GDM1 (cell line): ENCODE measurements at places on chromosomes 6 and 20.
A peak's percentile ranks its signal among the peaks of the same experiment; 100 is the strongest.

DNA sequence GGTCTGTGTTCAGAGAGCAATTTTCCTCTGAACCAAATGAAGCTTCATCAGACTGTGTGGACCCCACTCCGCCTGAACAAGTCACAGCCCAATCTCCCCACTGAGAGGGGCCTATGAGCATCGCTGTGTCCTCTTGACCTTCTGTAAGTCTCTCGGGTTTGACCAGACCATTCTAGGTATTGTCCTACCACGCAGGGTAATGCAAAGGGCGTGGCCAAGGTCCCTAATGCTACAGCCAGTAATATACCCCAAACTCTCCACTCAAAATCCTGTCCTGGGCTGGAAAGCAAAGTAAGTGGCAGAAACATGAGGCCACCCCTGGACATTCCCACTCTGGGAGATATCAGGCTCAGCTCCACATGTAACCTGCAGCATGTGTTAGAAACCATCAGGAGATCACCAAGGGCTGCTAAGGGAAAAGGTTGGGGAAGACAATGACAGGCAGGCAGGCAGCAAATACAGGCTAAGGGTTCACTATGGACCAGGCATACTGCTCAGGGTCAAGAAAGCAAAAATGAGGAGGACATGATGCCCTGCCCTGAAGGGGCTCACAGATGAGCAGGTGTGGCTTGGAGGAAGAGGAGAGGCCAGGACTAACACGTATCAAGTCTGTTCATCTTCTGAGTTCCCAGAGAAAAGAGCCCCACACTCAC is 33.4 kb downstream of the MRPL14 start:
- no peak for DNase-seq

DNA sequence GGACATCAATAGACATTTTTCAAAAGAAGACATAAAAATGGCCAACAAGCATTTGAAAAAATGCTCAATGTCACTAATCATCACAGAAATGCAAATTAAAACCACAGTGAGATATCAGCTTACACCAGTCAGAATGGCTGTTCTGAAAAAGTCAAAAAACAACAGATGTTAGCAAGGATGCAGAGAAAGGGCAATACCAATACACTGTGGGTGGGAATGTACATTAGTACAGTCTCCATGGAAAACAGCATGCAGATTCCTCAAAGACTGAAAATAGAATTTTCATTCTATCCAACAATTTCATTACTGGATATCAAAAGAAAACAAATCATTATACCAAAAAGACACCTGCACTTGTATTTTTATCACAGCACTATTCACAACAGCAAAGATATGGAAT is 85.3 kb downstream of the DCDC2 start:
- no peak for DNase-seq

- DNase-seq, result no peak
Observed at GRCh38 chr6:157637941-157638662, 184.9 kb upstream of the SNX9 start.

DNA sequence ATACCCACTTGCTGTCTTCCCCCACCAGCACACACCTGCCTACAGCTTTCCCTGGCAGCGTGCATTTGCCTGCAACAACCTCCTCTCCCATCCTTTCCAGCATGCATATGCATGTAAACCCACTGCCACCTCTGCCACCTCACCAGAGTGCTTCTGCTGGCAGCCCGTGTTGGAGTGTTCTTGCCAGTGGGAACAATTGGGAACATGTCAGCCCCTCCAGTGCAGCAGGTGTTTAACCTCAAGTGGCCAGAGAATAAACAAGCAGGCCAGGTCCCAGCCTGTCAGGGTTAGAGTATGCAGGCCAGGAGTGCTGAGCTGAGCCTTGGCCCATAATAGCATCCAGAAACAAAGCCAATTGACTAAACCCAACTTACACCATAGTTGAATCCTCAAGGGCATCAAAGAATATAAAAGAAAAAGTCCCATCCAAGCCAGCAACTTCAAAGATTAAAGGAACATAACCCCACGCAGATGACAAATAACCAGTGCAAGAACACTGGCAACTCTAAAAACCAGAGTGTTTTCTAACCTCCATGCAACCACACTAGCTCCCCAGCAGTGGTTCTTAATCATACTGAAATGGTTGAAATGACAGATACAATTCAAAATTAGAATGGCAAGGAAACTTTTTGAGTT is 1212.1 kb upstream of the CITED2 start:
- no peak for DNase-seq

- no peak for DNase-seq
Observed at GRCh38 chr6:148414836-148415235, 72.2 kb downstream of the SASH1 start.

- no peak for DNase-seq
Observed at GRCh38 chr20:13469262-13469661, 169.5 kb downstream of the TASP1 start.

- no peak for DNase-seq
Observed at GRCh38 chr6:56541030-56541600, 101.6 kb downstream of the DST start.

DNA sequence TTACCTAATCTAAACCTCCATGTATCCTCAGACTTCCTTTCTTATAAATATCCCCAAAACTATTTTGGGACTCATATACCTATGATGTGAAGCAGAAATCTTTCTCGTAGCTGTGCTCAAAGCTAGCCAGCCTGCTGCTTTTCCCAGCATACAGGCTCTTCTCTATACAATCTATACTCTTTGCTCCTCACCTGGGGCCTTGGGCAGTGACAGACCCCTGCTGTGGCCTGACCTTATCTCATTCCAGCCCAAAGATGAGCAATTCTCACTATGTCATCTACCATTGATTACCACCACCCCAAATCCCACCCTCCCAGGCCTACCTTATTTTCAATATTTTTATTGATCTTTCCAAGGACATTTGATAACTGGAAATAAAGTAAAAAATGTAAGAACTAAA is 83.2 kb upstream of the FBXL4 start:
- DNase-seq, result no peak

- no peak for DNase-seq
Observed at GRCh38 chr6:16216501-16217155, 21.8 kb upstream of the GMPR start.

DNA sequence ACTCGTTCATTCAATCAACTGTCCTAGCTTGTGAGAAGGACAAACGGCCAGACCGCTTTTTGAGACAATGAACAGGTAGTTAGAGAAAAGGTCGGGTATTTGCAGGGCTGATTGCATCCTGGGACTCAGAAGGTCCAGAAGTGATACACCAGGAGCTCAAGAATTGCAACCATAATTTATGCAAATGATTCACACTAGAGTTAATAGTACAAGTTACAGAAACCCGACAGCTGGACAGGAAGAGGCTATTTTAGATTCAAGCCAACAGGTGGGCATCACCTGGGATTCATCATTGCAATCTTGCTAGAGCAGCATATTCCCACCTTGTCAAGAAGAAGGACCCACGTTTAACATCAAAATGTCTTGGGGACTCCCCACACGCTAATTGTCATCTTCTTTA is 83.5 kb downstream of the TNFAIP3 start:
- DNase-seq, result no peak

DNA sequence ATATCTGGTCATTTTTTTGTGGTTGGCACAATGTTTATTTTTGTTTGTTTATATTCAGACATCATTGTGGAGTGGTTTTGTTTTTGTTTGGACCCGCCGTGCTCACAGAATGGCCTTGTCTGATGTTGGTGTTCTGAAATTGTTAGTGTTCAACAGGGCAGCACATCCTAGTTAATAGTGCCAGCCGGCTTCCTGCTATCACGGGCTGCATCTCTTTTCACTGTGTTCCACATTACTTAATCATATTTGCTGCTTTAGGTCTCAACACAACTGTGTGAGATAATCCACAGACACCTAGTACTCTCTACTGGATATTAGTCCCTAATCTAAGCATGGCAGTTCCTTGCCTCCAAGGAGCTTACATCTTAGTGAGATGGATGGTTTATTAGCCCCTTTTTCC is 2.8 kb upstream of the EIF2S2 start:
- no peak for DNase-seq

- DNase-seq, result no peak
Observed at GRCh38 chr6:147479857-147480256, 28.6 kb upstream of the SAMD5 start.

GRCh38 chr6:122322824-122323223 is 76.6 kb upstream of the HSF2 start:
- no peak for DNase-seq

DNA sequence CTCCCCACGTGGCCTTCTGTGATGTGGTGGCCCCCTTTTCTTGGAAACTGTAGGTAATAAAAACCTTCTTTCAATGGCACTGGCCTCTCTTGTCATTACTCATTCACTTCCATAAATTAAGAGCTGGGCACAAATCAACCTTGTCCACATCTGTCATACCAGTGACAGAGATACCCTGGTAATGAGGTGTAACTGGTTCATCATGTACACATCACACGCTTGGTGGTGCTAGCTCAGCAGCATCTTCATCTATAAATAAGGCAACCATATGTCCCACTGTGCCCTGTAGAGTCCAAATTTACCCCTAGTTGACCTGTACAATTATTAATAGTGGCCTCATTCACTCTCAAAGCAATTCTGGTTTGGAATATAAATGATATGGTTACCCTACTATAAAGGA is 245.6 kb downstream of the HIVEP2 start:
- DNase-seq, result no peak

- no peak for DNase-seq
Observed at GRCh38 chr6:53960311-53960710, 150.9 kb upstream of the MLIP start.

DNA sequence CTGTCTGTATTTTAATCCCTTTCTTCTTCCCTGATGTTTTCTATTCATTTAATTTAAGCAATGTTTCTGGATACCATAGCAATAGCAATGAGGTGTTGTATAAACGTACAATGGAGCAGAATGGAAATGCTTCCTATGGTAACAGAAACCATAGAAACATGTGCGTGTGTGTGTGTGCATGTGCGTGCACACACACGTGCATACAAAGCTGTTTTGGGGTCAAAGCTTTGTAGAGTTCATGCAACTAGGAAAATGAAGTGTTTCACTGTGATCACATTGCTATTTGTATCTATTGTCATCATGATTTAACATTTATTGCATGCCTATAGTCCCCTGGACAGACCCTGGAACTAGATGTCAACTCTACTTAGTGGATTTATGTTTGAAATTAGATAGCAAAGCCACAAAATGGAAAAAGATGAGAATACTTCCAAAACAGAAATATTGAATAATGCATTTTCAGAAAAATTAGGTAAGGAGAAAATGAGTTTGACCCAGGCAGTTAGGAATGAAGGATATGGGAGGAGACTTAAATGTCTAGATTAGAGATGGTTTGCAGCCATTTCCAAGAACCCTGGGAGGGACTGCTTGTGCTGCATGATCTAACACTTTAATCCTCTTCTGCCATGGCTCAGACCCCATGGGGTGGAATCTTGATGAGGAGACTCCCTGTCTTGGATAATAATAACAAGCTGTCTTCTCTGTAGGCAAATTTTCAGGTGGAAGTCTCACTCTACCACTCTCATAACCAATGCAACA is 124.4 kb downstream of the TRMT11 start:
- no peak for DNase-seq

- DNase-seq, result peak; percentile 1
Observed at GRCh38 chr6:97186416-97186999, 96.5 kb downstream of the MMS22L start.

GRCh38 chr6:135920689-135921088 is 69.2 kb downstream of the PDE7B start:
- no peak for DNase-seq

GRCh38 chr20:51428401-51429143 is 113.9 kb downstream of the NFATC2 start:
- DNase-seq, result no peak

- DNase-seq, result no peak
Observed at GRCh38 chr20:48329676-48330664, 497.8 kb downstream of the PREX1 start.

DNA sequence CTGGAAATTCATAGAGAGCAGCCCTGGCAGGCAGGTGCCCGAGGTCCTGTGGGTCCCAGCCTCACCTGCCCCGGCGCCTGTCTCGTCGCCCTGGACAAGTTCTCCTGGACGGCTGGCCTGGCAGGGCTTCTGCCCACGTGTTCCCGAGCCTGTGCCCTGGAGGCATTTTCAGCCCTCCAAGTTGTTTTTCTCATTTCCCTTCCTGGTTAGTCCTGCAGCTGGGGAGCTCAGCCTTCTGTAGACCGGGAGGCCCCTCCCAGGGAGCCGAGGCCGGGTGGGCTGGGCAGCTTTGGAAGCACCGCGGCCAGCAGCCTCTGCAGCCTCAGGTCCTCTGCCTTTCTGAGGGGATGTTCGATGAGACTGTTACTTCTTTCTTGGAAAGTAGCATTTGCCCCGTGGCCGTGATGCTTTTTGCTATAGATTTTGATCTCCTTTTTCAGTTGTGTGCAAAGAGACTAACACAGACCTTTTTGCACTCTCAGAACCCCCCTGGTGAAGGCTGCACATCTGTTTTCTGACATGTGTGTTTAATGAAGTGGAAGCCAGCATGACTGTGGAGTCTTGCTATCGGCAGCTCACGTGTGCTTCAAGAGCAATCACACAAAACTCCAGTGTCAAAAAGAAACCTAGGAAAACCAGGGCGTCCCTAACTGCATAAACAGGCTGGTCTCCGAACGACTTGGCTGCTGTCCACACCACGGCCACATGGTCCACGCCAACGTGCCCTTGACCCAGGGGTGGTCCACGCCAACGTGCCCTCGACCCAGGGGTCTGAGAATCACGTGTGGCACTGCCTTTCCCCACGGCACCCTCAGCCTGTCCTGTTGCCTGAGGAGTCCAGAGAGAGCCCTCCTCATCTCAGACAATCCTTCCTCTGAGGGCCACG is 207.5 kb downstream of the SMOC2 start:
- DNase-seq, result no peak

- DNase-seq, result no peak
Observed at GRCh38 chr20:49603209-49603627, 35.3 kb upstream of the PTGIS start.

DNA sequence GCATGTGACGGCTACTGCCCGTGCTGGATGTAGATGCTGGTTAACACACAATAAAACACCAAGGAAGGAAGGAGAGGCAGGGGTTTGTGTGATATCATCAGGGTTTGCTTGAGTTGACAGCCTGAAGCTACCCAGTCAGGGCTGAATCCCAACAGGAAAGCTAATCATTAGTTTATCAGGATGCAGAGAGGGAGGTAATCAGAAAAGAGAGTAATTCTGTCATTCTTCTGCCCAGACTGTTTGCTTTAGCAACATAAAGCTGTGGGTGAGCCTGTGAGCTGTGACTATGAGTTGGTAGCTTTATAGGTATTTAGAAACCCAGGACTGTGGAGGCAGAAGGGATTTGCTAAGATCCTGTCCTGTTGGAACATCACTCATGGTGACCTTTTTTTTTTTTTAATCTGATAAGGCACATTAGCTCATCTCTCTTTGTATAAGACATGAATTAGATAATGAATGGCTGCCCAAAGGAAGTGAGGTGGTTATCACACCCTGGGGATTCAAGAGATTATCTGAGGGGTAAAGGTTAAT is 79.3 kb downstream of the CAP2 start:
- DNase-seq, result no peak

GRCh38 chr6:42007286-42008137 is 42.8 kb upstream of the TAF8 start:
- DNase-seq, result peak; percentile 18

- DNase-seq, result no peak
Observed at GRCh38 chr6:161744211-161745067, 470.6 kb upstream of the AGPAT4 start.
